ENCODE measurements at places on chromosomes 1 and 21.

- no peak for DNase-seq
Observed at GRCh38 chr1:77413541-77414335, 131.9 kb downstream of the AK5 start.

DNA sequence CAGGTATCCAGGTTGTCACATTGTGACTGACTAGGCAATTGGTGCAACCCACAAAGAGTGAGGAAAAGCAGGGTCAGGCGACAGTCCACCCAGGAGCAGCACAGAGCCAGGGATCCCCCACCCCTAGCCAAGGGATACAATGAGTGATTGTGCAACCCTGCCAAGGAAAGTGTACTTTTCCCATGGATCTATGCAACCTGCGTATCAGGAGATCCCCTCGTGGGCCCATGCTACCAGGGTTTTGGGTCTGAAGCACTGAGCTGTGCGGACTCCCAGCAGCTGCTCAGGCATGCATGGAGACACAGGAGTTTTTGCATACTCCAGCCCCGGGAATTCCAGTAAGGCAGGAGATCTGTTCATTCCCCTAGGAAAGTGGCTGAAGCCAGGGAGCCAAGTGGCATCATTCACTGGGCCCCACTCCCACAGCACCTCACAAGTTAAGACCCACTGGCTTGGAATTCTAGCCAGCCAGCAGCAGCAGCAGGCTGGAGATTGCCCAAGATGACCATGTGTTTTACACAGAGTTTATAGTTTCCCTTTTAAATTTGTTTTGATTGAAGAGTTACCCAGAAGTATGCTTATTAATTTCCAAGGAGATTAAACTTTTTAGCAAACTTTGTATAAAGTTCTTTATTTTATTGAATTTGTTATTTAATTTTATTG is 136.0 kb downstream of the LTN1 start:
- peak; percentile 11 for DNase-seq

GRCh38 chr1:16191916-16192546 is 20.4 kb downstream of the ARHGEF19 start:
- DNase-seq, result no peak

DNA sequence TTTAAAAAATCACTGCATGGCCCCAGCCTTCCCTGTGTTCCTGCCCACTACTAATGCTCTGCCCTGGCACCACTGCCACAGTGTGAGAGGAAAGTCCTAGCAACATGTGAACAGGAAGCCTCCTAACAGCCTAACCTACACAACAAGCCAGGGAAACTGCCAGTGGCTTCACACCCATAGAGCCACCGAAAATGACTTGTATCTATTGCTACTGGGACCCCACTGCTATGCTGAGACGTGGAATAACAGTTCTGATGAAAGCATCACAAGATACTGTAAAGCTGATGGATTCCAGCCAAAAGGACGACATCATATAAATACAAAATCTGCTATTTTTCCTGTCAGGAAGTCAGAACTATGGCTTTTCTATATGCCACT is 74.9 kb downstream of the JAK1 start:
- DNase-seq, result peak; percentile 34

All from cardiac fibroblast (primary cell).